ENCODE measurements at places on chromosomes 4 and X.

DNA sequence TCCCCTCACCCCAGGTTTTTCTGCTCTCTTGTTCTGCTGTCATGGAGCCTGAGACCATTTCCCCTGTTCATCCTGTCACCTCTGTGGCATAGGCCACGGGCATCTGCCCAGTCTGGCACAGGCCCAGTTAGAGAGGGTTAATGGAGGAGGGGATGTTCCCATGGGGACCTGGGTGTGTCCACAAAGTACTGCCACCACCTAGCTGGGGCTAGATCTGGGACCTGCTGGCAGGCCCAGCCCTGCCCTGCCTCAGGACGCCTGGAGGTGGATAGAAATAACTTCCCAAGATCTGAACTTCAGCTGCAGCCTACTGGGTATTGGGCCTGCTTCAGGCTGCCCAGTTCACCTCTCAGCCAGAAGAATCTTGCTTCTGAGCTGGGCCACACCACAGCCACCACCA is 13.5 kb downstream of the EFNB1 start:
- DNase-seq, result no peak

GRCh38 chr4:15935504-15936402 is 2.8 kb downstream of the FGFBP1 start:
- no peak for DNase-seq

DNA sequence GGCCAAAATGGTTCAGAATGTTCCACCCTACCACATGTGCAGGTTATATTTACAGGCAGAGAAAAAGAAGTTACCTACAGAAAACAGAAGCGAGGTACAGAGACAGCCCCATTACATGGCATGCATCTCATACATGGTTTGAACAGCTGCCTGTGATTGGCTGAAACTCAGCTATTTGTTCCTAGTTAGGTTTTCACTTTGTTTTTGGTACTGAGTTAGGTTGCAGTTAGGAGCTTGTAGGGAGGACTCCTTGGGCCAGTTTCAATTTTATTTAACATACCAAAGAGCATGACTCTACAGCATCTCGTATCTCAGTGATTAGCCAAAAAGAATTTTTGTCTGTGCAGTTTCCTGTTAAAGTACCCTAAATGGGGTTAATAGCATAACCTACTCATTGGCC is 392.0 kb downstream of the MAPK10 start:
- DNase-seq, result no peak

GRCh38 chrX:9503261-9503660 is 38.4 kb downstream of the TBL1X start:
- no peak for DNase-seq

GRCh38 chr4:108531461-108531860 is 88.9 kb upstream of the RPL34 start:
- no peak for DNase-seq

DNA sequence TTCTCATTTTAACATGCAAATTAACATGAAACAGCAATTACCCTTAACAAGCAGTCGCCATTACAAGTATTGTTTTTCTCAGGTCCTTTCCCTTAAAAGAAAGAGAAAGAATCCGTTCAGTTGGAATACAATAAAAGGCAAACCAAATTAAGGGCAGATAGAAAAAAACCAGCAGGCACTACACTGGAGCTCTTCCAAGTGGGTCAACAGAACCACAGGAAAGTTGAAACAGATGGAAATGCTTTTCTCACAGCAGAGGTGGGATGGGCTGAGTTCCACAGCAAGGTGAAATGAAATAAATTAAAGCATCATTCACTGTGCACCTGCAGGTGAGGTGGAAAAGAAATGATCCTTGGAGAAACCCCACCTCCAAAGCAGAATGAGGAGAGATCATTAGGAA is 102.6 kb downstream of the APBB2 start:
- no peak for DNase-seq

DNA sequence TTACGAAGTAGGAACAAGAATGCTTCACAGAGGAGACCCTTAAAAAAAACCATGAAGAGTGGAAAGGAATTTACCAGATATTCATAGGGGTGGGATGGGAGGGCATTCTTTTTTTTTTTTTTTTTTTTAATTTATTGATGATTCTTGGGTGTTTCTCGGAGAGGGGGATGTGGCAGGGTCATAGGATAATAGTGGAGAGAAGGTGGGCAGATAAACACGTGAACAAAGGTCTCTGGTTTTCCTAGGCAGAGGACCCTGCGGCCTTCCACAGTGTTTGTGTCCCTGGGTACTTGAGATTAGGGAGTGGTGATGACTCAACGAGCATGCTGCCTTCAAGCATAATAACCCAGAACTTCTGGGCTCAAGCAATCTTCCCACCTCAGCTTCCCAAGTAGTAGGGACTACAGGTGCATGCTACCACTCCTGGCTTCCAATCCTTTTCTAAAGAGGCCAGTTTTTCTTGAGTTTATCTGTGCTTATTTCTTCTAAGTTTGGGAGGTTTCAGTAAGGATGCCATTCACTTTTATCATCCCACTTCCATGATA is 65.9 kb upstream of the OGT start:
- DNase-seq, result no peak

GRCh38 chrX:136750364-136750763 is 30.4 kb downstream of the ARHGEF6 start:
- no peak for DNase-seq

- DNase-seq, result no peak
Measured at GRCh38 chr4:143341186-143341755, 4.6 kb downstream of the GAB1 start.

GRCh38 chr4:185597532-185598188 is 62.4 kb upstream of the PDLIM3 start:
- DNase-seq, result peak; percentile 69

- no peak for DNase-seq
Measured at GRCh38 chr4:121749225-121749624, 15.7 kb downstream of the SMIM43 start.

DNA sequence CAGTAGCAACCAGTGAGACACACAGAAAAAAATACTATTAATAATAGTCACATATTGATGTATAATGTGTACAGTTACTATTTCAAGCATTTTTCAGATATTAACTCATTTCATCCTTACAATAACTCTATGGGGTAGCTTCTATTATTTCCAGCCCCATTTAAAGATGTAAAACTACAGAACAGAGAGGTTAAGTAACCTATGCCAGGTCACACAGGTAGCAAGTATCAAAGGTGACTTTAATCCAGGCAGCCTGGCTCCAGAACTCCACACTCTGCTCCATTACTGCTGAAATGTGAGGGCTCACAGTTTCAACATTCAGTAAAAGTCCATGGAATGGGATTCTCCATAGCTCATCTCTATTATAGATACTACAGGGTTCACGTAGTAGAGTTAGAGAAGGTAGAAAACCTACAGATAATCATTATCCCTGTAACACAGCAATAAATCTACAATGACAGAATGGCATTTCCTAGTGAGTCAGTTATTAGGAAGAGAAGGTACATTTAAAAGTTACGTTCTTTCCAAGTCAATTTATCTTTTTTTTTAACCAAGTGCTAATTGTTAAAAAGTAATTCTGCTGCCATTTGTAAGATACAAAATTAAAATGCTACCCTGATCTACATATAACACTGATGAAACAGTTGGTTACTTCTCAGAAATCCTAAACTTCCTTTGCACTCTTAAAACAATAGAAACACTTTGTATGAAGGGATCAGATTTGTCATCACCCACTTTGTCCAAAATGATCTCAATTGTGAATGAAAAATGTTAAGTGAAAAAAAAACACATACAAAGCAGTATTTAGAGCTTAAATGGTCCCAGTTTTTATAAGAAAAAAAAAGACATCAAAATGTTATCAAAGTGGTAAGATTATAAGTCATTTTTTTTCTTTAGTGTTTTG is 18.7 kb downstream of the RELL1 start:
- DNase-seq, result no peak

- DNase-seq, result no peak
Measured at GRCh38 chr4:5084911-5085475, 33.7 kb downstream of the STK32B start.

DNA sequence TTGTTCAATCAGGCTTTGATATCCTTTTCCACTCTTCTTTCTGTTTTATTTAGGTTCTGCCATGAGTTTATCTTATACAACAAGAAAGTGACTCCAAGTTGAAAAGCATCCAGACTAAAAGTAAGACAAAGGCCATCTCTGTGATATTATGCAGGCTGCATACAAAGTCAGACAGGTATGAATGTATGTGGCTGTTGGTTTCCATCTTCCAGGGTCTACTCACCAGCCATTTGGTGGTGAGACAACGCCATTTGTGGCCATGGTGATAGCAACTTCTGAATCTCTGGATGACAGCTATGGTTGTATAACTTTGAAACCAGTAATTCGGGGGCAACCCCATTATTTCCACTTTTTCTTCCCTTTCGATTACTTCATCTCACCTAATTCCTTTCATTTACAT is 17.2 kb upstream of the MSL3 start:
- no peak for DNase-seq

GRCh38 chr4:88503344-88503743 is 20.2 kb downstream of the PYURF start:
- no peak for DNase-seq

GRCh38 chrX:109384699-109385098 is 97.2 kb downstream of the GUCY2F start:
- DNase-seq, result no peak

DNA sequence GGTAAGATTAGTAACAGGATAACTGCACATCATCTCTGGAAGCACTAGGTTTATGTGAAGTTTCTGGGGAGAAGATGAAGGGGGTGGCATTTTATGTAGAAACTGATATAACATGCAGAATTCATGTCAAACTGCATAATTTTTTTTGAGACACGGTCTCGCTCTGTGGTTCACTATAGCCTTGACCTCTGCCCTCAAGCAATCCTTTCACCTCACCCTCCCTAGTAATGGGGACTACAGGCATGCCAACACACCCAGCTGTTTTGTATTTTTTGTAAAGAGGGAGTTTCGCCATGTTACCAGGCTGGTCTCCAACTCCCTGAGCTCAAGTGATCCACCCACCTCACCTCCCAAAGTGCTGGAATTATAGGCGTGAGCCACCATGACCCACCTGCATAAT is 11.5 kb downstream of the ABRAXAS1 start:
- no peak for DNase-seq

DNA sequence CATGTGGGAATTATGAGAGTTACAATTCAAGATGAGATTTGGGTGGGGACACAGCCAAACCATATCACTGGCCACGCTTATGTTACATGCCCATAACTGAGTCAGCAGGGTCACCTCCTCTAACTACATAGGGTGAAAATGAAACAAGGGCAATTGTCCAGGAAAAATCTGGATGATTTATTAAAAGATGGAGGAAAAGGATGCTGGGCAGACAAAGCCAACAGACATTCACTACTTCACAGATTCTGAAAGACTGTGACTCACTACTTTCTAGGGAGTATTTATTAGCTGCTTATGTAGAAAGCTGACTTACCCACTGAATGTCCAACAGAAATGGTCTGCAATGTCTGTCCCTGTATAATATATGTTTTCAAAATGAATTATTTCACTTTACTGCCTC is 72.4 kb downstream of the APBB2 start:
- no peak for DNase-seq

- no peak for DNase-seq
Measured at GRCh38 chr4:47744253-47744652, 93.6 kb downstream of the CORIN start.

DNA sequence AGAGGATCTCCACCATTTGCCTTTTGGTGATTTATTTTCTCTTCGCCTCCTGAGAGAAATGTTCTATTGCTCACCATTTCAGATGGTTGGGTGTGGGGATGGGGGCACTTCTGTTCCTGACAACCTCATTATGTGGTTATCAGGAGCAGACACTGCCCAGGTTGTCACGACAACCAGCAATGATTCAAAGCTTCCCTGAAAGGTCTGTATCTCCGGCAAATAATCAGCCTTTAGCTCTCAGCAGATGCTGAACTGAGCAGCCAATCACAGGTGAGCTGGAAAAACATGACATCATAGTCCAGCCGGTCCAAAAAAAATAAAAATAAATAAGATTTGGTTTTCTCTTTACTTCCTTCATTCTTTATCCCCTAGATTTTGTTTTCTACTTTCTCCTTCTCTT is 5.5 kb upstream of the PAK3 start:
- DNase-seq, result no peak

DNA sequence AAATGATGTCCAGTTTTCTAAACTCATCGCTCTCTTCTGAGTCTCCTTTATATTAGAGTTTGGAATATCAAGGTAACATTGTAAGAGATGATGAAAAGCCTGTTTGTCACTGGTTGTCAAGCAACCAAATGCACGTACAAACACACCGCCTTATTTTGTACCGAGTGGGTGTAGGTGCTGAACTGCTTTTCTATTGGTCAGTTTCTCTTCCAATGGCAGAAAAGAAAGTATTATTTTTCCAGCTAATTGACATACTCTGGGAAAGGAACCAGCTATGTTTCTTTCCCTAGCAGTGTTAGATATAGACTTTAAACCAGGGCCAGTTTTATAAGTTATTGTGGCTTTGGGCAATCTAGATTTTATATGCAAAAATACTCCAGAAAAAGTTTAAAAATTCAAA is 6.6 kb upstream of the PPM1K start:
- DNase-seq, result no peak

DNA sequence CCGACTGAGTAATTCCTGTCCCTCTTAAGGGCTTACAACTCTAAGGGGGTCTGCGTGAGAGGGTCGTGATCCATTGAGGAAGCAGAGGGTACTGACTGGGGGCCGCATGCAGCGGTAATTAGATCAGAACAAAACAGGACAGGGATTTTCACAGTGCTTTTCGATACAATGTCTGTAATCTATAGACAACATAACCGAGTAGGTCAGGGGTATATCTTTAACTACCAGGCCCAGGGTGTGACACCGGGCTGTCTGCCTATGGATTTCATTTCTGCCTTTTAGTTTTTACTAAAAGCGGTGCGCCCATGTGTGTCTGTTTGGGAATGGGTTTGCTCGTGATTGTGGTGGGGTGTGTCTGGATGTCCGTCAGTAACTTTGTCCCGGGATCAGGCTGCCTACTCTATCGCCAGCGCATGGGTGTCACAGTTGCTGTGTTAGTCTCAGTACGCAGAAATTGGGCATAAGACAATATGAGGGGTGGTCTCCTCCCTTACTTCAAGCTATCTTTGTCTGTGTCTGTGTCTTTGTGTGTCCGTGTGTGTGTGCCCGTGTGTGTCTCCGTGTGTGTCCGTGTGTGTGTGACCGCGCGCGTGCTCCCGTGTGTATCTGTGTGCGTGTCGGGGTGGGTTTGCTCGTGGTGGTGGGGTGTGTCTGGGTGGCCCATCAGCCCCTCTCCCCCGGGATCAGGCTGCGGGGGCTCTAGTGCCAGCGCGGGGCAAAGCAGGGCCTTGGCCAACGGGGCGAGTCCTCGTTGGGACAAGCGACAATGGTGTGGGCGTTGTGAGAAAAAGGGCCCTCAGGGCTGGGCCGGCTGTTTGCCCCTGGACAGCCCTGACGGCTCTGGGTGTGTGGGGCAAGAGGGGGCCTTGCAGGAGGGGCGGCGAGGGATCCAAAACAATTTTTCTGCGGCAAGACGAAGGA is 10.4 kb downstream of the FRG2 start:
- DNase-seq, result no peak

GRCh38 chr4:5719350-5720055 is 8.5 kb downstream of the EVC start:
- DNase-seq, result no peak

- no peak for DNase-seq
Measured at GRCh38 chr4:170990989-170991589, 822.1 kb upstream of the GALNTL6 start.

- no peak for DNase-seq
Measured at GRCh38 chr4:74073358-74073757, 25.6 kb downstream of the CXCL2 start.

GRCh38 chrX:21960569-21961541 is 20.3 kb downstream of the SMS start:
- no peak for DNase-seq
